Activated naive CD4-positive, alpha-beta T cell treated with Interleukin-2 at 50 U/mL for 16 hours (primary cell): ENCODE measurements at places on chromosomes 4 and X.
A peak's percentile ranks its signal among the peaks of the same experiment; 100 is the strongest.

DNA sequence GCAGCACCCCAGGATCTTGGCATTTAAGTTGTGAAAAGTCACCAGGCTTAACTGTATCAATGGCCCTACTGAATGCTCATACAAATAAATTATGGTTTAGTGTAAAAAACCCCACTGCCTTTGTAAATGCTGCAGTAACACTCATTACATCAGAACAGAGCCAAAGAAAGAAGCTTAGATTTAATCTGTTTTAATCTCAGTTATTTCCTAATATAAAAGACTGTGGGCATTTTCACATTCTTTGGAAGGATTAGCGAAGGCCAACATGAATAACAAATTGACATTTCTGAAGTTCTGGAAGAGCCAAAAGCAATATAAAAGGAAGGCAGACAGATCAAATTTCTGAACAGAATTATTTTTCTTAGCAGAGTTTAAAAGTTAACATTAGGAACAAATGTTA, 140.0 kb upstream of the HCCS start:
- no peak for DNase-seq

GRCh38 chr4:175411251-175411650, 400.8 kb downstream of the GPM6A start:
- DNase-seq = no peak

DNA sequence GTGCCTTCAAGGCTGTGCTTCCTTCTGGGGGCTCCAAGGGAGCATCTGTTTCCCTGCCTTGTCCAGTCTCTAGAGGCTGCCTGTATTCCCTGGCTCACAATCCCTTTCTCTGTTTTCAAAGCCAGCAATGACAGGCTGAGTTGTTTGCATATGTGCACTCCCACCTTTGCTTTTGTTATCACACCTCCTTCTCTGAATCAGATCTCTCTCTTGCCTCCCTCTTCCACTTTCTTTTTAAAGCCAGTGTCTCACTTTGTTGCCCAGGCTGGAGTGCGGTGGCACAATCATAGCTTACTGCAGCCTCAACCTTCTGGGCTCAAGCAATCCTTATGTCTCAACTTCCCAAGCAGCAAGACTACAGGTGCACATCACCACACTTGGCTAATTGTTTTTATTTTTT, 37.1 kb upstream of the LEF1 start:
- no peak for DNase-seq

GRCh38 chr4:105215609-105216313, 69.1 kb downstream of the TET2 start:
- no peak for DNase-seq

DNA sequence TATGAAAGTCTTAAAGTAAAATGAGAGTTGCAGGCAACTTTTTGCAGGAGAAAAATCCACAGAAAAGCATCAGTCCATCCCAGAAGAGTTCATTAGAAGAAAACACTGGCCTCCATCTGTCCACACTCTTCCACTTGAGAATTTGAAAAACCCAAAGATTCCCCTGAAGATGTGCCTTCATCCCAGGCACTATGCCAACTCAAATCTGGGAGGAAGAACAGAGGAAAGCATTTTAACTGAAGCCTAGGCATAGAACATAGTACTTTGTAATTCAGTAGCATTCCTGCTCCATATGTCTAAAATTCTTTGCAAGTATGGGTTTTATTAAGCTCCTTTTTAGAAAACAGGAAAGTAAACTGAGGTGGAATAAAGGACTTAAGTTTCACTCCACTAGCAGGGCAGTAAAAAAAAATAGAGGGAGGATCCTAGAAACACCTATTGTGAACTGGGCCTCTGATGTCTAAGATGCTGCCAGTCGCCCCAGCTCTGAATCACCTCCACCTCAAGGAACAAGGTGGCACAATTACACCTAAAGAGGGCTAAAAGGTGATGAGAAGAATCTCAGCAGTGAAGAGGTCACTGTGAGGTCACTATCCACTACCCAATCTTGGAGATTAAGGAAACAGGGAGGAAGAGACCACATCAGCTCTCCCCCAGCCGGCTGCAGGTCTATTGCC, 141.9 kb upstream of the FAM241A start:
- no peak for DNase-seq

GRCh38 chrX:41381685-41382084, 47.7 kb downstream of the DDX3X start:
- no peak for DNase-seq

- no peak for DNase-seq
Measured at GRCh38 chr4:78059524-78059889, 2.4 kb downstream of the FRAS1 start.

GRCh38 chr4:1411436-1412375, 5.5 kb upstream of the NKX1-1 start:
- no peak for DNase-seq

GRCh38 chrX:115337491-115338144, 48.1 kb downstream of the LUZP4 start:
- DNase-seq = no peak

DNA sequence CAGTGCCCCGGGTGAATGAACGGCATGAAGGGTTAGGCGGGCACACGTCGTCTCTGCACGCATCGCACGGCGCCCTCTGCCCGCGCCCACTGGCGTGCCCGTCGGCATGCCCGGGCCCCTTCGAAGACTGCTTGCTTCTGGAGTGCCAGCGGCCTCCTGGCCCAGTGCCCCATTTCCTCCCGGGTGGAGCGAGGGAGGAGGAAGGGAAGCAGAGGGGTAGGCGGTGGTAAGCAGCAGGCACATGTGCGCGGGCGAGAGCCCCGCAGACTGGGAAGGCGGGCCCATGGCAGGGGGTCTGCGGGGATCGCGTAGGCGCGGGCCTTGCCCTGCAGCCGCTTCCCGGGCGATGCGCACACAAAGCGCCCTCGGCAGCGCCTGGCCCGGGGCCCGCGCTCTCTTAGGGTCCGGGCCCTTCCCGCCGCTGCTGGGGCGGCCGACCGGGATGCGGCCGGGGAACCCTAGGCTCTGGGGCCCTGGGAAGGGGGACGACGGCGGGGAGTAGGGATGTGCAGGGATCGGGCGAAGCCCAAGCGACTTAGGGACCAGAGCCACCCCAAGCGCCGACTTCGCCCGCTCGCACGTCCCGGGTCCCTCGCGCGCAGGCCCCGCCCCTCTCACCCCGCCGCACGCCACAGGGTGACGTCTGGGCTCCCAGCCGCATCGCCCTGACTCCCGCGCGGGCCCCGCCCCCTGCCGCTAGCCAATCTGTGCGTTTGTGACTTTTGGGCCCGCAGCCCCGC, 866 bp upstream of the EMD start:
- DNase-seq = peak; percentile 36

- no peak for DNase-seq
Measured at GRCh38 chr4:2721586-2721985, 34.5 kb downstream of the TNIP2 start.

- no peak for DNase-seq
Measured at GRCh38 chr4:120225527-120225926, 158.9 kb upstream of the MAD2L1 start.

- no peak for DNase-seq
Measured at GRCh38 chr4:78155616-78156105, 98.5 kb downstream of the FRAS1 start.

- DNase-seq = no peak
Measured at GRCh38 chr4:125994024-125994423, 679.3 kb downstream of the FAT4 start.

DNA sequence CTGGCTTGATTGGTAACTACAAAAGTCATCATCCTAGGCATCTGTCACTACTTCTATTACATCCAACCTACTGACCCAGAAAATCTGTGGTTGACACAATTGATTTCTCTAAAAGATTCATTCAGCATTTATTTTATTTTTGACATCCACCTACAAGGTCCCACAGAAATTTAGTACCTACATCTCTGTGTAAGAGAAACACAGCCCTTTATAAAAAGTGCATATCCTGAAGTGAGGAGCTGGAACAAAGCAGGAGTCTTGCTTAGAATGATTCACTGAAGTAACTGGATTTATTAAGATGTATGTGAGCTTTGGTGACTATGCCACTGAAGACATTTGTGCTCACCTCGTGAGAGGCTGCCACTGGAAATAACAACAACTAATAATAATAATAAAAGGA, 391.0 kb downstream of the GPAT3 start:
- DNase-seq = no peak

GRCh38 chr4:182764137-182764536, 153.0 kb downstream of the DCTD start:
- no peak for DNase-seq

DNA sequence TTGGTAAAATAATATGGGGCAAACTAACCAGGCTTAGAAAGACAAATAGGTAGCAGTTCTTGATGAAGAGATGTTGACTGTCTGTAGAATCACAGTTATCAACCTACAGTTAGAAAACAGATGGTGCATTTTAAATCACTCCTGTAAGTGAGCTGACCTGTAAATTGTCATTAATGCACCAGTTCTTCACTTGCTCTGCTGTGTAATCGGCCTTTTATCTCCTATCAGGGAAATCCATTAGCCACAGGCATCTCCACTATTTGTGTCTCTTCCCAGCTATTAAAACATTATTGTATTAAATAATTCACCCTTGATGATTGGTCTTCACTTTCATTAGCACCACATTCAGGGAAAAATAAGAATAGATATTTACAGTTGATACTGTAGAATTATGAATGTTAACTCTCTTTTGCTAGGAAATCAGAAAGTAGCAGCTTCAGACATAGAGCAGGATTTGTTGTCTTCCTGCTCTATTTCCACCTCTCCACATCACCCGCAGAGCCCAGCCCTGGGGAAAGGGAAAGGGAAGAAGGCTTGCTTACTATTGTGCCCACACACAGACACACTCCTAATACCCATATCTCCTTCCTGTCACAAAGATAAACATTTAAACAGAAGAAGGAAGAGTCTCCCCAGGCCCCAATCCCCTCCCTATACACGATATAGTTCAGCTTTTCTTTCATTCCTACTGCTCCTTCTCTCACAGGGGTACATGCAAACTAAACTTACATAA, 97.1 kb downstream of the REELD1 start:
- DNase-seq = no peak

GRCh38 chr4:101031971-101032370, 315.4 kb downstream of the PPP3CA start:
- DNase-seq = no peak

DNA sequence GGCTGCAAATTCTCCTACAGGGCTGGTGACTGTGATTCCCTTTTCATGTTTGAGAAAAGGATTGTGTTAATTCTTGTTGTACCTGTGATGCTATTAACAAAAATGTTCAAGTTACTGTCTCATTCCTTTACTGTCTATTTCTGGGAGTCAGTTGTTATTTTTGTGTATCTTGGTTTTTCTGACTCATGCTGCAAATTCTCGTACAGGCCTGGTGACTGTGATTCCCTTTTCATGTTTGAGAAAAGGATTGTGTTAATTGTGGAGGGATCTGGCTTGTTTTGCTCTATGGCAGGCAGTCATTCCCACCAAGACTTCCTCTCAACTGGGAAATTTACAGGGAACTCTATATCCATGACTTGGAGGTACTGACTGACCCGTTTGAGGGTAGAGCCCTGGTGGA, 693.4 kb upstream of the INTU start:
- DNase-seq = no peak

DNA sequence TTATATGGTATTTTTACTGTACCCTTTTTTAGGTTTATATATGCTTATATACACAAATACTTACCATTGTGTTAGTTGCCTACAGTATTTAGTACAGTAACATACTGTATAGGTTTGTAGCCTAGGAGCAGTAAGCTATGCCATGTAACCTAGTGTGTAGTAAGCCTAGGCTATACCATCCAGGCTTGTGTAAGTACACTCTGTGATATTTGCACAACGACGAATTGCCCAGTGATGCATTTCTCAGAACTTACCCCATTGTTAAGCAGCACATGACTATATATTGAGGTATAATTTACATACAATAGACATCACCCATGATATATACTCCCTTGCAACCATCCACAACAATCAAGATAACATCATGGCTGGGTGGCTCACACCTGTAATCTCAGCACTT, 40.1 kb downstream of the STAG2 start:
- no peak for DNase-seq

DNA sequence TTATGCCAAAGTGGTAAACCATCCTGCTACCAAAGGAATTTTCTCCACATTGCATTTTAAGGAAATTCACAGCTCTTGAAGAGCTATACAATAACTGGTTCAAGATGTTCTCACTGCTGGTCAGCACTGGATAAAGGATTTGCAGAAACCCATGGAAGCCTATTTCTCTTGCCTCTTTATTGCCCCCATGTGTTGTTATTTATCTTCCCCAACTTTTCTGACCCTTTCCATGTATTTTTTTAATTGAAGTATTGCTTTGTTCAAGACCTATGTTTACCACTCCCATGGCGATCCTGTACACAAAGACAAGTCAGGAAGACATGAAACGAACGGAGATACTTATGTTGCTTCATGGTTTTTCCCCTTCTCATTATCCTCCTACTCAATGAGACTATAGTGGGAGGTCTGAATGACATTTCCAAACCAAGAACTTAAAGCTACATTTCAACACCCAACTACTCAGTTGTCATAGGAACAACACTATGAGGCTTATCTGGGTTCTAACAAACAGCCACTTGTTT, 566.4 kb upstream of the DIPK2B start:
- no peak for DNase-seq

GRCh38 chr4:122652379-122652778, 31.5 kb upstream of the IL21 start:
- DNase-seq = peak; percentile 60

DNA sequence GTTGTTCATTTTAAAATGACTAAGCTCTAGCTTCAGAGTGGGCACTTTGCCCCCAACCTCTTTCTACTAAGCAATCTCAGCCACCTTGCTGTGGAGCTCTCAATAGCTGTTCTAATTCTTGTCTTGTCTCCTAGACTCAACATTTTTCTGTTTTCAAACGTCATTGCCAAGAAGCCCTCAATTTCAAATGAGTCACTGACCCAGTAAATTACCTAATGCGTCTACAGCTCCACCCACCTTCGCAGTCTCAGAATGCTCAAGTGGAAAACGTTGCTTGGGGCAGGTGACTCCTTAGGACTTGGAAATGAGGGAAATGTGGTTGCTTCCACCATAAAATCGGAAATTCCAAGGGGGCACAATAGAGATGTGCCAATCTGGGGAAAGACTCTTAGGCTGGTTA, 59.0 kb downstream of the ING2 start:
- DNase-seq = no peak

DNA sequence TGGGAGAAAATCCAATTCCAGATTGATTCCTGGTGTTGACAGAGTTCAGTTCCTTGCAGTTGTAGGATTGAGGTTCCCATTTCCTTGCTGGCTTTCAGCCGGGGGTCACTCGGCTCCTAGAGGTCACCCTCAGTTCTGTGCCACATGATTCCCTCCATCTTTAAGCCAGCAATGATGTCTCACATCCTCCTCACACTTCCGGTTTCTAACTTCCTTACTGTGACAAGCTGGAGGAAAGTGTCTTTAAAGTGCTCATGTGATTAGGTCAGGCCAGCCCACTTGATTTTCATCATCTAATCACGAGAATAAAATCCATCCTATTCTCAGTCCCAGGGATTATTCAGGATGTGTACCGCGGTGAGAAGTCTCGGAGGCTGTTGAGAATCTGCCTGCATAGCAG, 19.4 kb upstream of the SMIM31 start:
- no peak for DNase-seq
